ENCODE measurements at places on chromosomes 13 and 19.

- no peak for DNase-seq
Observed at GRCh38 chr13:111937777-111938311, 129.1 kb upstream of the SOX1 start.

DNA sequence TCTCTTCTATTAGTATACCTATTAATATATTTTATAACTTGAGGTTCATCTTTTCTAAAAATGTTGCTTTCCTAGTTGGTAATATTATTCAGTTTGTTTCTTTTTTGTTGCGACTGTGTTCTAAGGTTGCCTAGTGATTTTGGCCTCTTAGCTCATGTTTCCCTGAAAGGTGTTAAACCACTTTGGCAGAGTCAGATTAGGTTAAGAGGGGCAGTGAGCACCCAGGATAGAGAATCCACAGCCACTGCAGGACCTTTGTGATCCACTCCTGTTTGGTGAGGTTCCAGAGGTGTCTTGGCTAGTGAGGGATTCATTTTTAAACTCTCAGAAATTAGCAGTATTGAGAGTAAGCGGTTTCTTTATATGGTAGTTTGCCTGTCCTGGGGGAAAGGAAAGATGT lies 14.9 kb upstream of the GPR18 start:
- no peak for DNase-seq

DNA sequence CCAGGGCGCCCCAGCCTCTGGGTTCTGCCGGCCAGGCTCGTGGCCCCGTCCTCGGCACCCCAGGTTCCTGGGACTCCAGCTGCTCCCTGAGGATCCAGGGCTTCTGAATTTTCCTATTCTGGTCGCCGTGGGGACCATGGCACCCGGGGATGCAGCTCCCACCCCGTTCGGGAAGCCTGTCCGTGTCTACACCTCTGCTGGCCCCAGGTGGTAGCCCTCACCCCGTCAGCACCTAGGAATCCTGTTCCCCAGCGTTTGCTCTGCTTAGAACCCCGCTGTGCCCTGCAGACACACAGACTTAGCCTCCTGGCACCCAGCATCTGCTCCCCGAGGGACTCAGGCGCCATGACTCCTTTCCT lies 960 bp downstream of the PPFIA3 start:
- DNase-seq, result no peak

DNA sequence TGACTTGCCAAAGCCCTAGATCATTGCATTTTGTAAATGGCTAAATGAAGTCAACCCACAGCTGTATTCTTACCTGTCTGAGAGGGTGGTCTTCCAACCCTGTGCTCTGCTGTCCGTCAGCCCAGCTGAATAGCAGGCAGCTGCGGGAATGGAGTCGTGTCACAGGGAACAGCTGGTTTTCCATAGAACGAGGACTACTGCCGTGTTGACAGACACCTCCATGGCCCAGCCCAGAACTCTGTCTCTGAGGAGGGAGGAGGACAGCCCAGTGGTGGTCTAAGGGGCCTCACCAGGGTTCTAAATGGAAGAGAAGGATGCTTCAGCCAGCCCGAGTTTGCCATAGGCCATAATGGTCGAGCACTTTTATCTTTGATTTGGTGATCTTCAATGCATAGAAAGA lies 110.7 kb downstream of the SLC7A1 start:
- no peak for DNase-seq

- DNase-seq, result no peak
Observed at GRCh38 chr13:23778002-23778652, 111.1 kb downstream of the MIPEP start.

- no peak for DNase-seq
Observed at GRCh38 chr13:88979465-88980175, 1308.4 kb downstream of the SLITRK5 start.

DNA sequence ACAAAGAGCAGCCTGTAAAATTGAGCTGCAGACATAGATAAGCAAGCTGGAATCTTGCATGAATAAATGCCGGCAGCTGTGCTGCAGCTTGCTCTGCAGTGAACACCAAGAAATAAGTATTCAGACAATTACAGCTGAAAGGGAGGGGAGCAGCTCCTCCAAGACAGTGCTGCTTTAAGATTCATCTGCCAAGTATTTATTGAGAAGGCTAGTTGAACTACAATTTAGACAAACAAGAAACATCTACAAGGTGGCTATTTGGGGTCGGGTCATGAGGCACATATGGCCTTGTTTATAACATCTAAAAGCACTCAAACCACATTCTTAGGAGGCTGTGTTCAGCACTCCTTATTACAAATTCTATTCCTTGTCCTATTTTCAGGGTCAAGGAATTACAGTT lies 34.9 kb downstream of the ZNF726 start:
- DNase-seq, result no peak

DNA sequence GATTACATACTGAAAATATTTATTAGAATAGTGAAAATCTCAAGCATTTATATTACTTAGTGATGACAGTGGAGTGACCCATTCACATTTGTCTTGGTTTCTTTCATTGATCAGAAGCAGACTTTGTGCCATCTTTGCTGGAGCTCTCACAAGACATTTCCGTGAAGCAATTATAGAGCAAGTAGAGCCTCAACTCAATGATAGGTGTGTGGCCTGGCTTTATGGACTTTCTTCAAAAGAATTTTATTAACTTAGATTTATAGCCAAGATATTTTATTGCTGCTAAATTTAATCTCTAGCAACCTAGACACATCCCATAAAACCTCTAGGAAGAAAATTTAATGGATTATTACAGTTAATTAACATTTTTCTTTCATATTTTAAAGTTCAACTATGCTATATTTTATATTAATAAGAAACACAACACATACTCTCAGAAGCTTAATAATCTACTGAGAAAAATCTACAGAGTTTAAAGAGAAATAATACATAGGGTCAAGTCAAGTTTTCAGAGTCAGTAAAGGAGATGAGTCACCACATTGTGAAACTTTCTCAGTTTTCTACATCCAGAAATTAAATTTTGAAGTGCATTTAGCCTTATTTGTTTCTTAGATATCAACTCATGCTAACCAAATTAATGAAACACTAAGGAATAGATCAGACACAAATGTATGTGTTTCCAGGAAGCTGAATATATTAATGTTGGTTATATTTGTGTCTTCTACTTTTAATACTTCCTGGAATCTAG lies 160.5 kb downstream of the LACC1 start:
- no peak for DNase-seq

DNA sequence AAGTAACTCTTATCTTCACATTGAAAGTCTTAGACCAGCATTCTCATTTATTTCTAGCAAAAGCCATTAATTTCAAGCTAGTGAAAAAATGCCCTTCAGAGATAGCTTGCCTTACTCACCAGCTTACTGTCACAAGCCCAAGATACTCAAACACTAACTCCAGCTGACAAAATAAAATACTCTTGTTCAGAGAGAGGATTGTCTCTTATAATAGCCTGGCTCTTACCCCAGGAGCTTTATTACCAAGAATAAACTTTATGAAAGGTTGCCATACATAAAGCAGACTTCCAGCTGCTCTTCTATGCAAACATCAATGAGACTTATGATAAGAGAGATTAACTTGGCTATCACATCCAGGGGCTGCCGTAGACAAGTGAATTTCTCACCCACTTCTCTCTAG lies 53.6 kb downstream of the XPO4 start:
- DNase-seq, result no peak

DNA sequence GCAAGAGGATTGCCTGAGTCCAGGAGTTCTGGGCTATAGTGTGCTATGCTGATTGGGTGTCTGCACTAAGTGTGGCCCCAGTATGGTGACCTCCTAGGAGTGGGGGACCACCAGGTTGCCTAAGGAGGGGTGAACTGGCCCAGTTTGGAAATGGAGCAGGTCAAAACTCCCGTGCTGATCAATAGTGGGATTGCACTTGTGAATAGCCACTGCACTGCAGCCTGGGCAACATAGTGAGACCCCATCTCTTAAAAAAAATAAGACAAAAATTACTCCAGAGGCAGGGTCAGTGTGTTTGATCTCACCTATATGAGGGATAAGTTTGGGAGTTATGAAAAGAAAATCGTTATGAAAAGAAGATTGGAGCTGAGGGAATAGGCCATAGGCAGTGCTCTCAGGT lies 21.7 kb downstream of the PAF1 start:
- DNase-seq, result no peak
